Stimulated activated CD4-positive, alpha-beta T cell treated with anti-CD3 and anti-CD28 coated beads, TNF-alpha, amount 100 ng/mL, for 4 hours (primary cell): ENCODE measurements at places on chromosomes 13 and 19.

GRCh38 chr19:49565261-49565660 is 15.1 kb downstream of the NOSIP start:
- no peak for DNase-seq

- DNase-seq = no peak
Observed at GRCh38 chr13:50340551-50341287, 325.5 kb downstream of the KCNRG start.

GRCh38 chr19:33124207-33125098 is 7.5 kb upstream of the WDR88 start:
- DNase-seq = no peak

DNA sequence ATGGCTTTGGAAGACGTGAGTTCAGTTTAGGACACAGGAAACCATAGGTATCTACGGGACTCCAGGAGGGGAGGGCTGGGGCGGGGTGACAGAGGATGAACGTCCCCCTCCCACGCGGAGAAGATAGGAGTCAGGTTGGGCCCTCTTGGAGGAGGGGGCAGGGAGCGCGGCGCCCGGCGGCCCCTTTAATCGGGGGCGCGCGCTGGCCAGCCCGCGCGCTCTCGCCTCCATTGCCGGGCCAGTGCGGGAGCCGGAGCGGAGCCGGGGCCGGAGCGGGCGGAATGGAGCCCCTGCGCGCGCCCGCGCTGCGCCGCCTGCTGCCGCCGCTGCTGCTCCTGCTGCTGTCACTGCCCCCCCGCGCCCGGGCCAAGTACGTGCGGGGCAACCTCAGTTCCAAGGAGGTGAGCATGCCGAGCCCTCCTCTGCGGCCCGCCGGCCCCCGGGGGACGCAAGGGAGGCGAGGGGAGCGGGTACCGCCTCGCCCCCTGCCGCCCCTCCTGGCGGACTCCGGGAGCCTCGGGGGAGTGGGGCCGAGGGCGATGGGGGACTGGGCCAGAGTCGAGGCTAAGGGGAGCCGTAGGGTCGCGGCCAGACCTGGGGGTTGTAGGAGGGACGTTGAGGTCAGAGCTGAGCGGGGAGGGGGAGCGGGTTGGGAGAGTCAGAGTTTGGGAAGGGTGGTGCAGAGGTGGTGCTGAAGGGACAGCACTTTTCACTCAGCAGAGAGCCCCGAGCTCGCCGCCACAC is at the start of gene TMEM145:
TSS of gene TMEM145 (plus strand) at position 214 of the 744 bp plus-strand sequence. CDS start at position 282, 68 bp downstream.
- no peak for DNase-seq

DNA sequence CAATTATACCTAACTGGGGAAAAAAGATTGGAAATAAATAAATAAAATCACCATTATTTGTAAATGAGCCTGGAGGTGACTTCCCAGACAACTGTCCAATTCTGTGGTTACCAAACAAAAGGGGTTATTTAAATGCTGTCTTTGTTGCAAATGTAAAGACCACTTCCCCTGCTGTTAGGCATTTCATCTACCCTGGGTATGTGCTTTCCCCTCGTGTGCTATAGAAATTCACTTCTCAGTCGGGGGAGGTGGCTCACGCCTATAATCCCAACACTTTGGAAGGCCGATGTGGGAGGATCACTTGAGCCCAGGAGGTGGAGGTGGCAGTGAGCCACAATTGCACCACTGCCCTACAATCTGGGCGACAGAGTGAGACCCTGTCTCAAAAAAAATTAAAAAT is 101.9 kb upstream of the AKAP11 start:
- no peak for DNase-seq

- no peak for DNase-seq
Observed at GRCh38 chr13:111267205-111267604, 53.2 kb upstream of the TEX29 start.

DNA sequence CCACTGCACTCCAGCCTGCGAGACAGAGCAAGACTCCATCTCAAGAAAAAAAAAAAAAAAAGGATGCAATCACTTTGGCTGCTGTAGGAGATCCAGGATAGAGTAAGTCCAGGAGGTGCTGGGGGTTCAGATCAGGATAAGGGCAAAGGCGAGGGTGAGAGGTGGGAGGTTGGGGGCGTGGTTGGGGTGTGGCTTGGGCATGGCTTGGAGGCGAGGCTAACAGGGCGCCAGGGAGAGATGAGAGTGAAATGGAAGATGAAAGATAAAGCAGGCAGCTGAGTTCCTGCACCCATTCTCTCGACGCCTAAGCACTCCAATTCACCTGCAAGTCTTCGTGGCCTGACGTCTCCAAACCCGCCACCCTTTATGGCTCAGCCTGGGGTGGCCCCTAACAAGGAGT is 25.0 kb upstream of the ZNRF4 start:
- no peak for DNase-seq

DNA sequence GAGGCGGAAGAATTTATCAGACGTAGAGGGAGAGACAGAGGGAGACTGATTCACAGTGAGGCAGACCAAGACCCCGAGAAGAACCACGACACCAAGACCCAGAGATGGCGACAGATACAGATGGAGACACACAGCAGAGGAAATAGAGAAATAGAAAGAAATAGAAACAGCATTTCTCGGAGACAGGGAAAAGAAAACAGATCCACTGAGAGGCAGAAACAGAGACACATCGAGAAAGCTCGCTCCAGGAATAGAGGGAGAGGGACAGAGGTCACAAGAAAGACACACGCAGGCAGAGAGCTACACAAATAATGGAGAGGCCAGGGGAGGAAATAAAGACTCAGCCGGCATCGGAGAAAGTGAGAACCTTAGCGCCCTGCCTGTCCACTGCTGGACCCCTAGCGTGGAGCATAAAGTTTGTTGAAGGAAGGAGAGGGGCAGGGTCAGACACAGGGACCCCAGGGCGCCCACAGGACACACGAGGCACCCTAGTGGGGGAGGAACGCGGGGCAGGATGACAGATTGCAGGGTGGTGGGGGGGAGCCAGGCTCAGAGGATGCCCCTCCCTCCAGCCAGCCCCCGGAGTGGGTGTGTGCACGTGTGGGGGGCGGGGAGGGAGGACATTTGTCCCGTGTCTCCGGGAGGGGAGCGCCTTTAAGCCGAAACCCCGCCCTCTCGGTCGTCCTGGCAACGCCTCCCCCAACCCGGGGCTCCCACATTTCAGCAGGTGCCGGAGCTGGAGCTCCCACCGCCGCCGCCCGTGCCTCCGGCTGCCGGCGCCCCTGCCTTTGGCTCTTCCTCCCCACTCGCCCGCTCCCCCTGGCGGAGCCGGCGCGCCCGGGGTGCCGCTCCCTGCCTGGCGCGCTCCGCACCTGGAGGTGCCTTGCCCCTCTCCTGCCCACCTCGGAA is at the start of gene PRKCG:
TSS of gene PRKCG (plus strand) at position 716 of the 909 bp plus-strand sequence. CDS start 298 bp downstream, outside the sequence.
- DNase-seq = peak; percentile 28

GRCh38 chr13:42396501-42396900 is 124.5 kb downstream of the AKAP11 start:
- no peak for DNase-seq

DNA sequence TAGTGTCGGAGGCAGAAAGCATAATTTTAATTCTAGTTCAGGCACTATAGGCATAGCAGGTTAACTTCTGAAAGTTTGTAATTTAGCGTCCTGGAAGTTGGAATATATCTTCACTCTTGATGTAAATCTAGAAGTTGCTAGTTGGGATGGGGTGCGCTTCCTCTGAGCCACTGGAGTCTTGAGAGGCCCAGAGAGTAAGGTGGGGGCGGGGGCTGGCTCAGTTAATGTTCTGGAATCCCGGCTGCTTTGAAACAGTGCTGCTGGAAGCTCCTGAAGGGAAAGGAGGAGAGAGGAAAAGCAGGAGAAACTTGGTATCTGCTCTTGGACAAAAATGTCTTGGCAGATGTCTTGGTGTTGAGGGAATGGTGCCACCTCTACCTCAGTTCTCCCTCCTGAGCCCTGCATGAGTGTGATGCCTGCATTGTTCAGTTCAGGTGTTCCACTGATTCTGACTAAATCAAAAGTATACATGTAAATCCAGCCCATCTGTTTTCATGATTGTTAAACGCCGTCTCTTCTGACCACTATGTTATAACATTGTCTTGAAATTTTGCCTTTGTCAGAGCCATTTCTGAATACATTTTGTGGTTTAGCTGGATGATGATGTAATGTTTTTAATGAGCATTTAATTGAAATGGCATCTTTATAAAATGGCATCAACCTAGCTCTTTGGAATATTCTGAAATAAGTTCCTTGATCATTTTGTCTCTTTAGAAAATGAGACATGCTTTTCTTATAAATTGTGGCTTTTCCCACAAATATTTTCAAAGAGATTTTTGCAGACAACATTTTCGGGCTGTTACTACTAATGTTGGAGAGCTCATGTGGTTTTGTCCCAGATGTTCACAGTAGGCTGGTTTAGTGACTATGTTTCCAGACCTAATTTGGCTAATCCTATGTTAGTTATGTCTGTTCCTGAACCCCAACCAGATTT is 202.7 kb downstream of the SHISA2 start:
- no peak for DNase-seq

- DNase-seq = no peak
Observed at GRCh38 chr13:108777421-108778420, 148.3 kb downstream of the MYO16 start.

DNA sequence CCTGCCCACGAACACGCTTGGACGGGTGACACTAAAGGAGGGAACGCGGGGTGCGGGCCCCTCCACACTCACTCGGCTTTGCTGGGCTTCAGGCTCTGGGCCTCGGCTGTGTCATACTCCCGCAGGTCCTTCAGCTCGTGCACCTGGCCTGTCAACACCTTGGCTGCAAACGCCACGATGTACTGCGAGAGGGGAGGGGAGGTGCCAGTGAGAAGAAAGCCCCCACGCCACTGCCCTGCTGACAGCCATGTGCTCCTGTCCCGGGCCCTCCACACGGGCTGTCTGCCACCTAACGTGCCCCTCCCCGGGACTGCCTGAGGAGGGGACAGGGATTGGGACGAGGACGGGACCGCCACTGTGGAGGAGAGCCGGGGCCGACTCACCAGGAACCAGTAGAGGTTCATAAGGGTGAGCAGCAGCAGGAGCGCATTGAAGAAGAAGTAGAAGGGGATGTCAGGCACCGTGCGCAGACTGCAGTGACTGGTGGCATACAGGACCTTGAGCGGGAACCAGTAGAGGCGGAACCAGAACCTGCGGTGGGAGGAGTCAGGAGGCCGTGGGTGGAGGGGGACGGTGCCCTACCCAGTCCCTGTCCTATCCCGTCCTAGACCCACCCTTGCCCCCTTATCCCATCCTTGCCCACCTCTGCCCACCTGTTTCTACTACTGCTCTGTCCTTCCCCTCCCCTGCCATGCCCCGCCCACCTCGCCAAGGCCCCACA is 16.9 kb downstream of the CERS1 start:
- DNase-seq = no peak

GRCh38 chr13:30440910-30441703 is 18.8 kb downstream of the UBE2L5 start:
- no peak for DNase-seq

DNA sequence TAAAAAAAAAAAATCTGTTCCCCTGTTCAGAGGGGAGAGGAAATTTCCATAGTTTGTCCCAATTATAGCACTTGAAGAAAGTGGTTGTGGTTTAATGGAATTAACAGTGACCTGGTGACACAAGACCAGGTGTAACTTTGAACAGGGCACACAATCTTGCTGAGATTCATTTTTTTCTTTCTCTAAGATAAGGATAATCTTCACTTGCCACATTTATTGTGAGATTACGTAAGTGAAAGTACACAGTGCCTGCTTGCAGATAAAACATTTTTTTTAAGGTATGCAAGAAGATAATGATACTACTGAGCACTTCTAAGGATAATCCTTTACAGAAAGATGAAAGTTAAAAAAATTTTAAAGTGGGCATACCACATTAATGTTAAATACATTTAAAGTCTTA is 448.1 kb downstream of the DIAPH3 start:
- no peak for DNase-seq

- no peak for DNase-seq
Observed at GRCh38 chr13:100519626-100520025, 69.0 kb downstream of the GGACT start.

DNA sequence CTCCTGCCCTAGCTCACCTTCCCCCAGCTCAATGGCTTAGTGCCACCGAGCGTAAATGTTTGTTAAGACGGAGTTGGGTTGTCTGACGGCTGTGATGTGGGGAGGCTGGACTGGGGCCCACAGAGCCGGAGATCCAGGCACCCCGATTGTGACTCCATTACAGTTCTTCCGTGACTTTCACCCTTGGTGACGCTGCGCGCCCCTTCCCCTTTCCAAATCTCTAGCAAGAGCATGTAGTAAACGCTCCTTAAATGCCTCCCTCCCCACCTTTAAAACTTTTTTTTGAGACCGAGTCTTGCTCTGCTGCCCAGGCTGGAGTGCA is 829 bp downstream of the REEP6 start:
- DNase-seq = no peak

DNA sequence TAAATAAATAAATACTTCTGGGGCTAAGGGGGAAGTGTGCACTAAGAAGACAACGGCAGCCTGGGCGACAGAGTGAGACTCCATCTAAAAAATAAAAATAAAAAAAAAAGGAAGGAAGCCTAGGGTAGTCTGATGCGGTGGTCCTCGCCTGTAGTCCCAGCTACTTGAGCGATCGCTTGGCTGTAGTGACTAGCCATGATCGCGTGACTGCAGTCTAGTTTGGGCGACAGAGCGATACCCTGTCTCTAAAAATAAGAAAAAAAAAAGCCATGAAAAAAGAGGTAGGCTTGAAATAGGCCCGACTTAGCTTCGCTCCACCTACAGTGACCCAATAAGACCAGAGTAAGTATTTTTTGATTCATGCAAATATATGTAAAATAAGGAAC is 661 bp upstream of the BABAM1 start:
- no peak for DNase-seq

DNA sequence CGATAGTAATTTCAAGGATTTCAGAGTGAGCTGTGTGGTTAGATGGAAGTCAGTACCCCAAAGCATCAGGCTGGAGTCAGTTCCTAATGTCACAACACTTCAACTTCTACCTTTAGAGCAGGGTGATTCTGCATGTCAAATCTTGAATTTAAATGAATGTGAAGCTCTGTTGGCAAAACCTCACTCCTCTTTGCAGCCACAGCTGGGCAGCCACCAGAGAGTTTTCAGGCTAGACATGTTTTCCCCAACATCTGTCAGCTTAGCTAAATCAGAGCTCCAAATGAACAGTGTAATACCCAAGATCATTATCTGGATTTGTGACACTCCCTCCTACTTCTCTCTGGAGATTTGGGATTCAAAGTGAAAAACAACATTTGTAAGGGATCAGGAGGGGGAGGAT is 33.7 kb upstream of the OLFM4 start:
- DNase-seq = no peak

DNA sequence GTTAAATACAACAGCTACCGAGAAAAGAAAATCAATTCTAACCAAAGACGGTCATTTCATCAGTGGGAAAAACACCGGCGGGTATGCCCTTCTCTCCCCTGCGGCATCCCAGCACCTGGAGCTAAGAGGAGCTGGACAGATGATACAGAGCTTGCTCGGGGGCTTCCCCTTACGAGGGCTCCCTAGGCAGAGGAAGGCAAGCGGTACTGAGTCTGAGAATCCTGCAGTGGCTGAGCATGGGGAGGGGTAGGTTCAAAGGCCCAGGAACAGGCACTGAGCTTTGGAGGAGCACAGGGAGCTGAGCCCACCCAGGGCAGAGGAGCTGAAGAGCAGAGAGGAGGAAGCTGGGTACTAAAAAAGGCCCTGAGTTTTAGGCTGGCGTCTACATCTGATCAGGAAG is 12.7 kb downstream of the STK24 start:
- DNase-seq = no peak

GRCh38 chr19:40673397-40673796 is 17.1 kb downstream of the NUMBL start:
- DNase-seq = no peak

- no peak for DNase-seq
Observed at GRCh38 chr13:23456437-23457210, 23.1 kb upstream of the SACS start.
